ENCODE measurements at places on chromosomes 1 and 21. TPM values are rescaled to one million over a fixed set of nuclear protein-coding genes. Genes with fewer than 3 reads are reported as not detected.
A peak's percentile ranks its signal among the peaks of the same experiment; 100 is the strongest.

Gene GBP5
- not detected for total RNA-seq

GRCh38 chr1:4327142-4327541 is 327.3 kb upstream of the AJAP1 start:
- H3K27me3 ChIP-seq = no peaks in the 10 kb centered on the region
- no peak for DNase-seq
- H3K4me3 ChIP-seq = no peak overlapping the region
- no peaks in the 10 kb centered on the region for H3K4me1 ChIP-seq
- H3K27ac ChIP-seq = no peak overlapping the region
- no peaks in the 10 kb centered on the region for H3K36me3 ChIP-seq

Gene NUP210L
- total RNA-seq = 0.05 TPM

DNA sequence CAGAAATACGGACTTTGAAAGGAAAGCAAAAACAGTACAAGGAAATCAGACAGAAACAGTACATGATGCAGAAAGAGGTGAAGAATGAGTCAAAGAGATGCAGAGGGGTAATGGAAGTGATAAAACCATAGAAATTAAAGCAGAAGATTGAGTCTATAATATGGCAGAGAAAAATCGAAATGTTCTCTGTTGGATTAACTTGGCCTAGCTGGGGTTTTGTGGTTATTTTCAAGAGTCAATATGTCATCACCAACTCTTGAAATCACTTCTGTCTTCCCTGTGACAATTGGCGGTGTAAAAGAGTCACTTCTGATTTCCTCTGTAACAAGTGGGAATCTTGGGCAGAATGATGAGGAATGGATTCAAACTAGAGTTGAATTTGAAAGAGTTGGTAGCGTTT is 7.4 kb downstream of the YTHDF2 start:
- H3K27me3 ChIP-seq = no peaks in the 10 kb centered on the region
- peaks cover 65% of the 10 kb centered on the region for H3K4me1 ChIP-seq
- peak overlapping the region; percentile 54 for H3K4me3 ChIP-seq
- peaks cover 40% of the 10 kb centered on the region for H3K36me3 ChIP-seq

GRCh38 chr1:27763358-27763757 is 9.7 kb upstream of the STX12 start:
- no peaks in the 10 kb centered on the region for H3K36me3 ChIP-seq
- no peak overlapping the region for H3K4me3 ChIP-seq
- H3K27me3 ChIP-seq = no peaks in the 10 kb centered on the region
- no peaks in the 10 kb centered on the region for H3K4me1 ChIP-seq
- no peak for DNase-seq

- H3K4me3 ChIP-seq = no peak overlapping the region
- H3K36me3 ChIP-seq = peaks cover under 1% of the 10 kb centered on the region
- H3K27ac ChIP-seq = peak overlapping the region; percentile 7
- H3K27me3 ChIP-seq = no peaks in the 10 kb centered on the region
- DNase-seq = no peak
Observed at GRCh38 chr21:35414507-35415139, 365.5 kb upstream of the RUNX1 start.

Gene DNALI1
- total RNA-seq = 28.6 TPM

Gene POU3F1
- 12.1 TPM for total RNA-seq

GRCh38 chr1:199279067-199279466 is 640.2 kb downstream of the PTPRC start:
- no peaks in the 10 kb centered on the region for H3K36me3 ChIP-seq
- DNase-seq = no peak
- H3K27me3 ChIP-seq = no peaks in the 10 kb centered on the region
- no peak overlapping the region for H3K4me3 ChIP-seq
- no peaks in the 10 kb centered on the region for H3K4me1 ChIP-seq

DNA sequence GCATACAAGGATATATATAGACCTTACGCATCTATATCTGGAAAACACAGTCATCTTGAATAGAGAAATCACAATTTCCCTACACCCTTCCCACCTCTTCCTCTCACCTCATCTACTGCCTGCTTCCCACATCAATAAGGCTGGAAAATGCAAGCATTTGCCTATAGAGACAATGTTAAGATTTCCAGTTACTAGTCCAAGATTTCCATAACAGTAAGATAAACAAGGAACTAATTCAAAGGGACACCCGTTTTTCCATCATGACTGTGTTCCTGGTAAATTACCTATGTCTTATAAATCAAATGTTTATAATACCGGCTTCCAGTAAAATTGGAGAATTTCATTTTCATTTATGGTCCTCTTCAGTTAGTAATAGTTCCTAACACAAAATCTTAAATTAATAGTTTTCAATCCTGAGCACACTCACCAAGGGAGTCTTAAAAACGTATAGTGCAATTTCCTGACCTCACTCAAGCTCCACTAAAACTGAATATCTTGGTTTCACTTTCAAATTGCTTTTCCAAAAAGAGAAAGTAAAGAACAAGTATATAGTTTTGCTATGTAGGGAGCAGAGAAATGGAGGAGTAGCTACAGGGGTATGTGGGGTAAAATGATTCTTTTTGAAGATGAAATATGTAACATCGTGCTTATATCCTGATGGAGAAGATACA is 398.7 kb downstream of the PLPP3 start:
- H3K4me1 ChIP-seq = peaks cover 4% of the 10 kb centered on the region
- no peaks in the 10 kb centered on the region for H3K36me3 ChIP-seq
- H3K4me3 ChIP-seq = no peak overlapping the region
- H3K27me3 ChIP-seq = no peaks in the 10 kb centered on the region
- DNase-seq = no peak

DNA sequence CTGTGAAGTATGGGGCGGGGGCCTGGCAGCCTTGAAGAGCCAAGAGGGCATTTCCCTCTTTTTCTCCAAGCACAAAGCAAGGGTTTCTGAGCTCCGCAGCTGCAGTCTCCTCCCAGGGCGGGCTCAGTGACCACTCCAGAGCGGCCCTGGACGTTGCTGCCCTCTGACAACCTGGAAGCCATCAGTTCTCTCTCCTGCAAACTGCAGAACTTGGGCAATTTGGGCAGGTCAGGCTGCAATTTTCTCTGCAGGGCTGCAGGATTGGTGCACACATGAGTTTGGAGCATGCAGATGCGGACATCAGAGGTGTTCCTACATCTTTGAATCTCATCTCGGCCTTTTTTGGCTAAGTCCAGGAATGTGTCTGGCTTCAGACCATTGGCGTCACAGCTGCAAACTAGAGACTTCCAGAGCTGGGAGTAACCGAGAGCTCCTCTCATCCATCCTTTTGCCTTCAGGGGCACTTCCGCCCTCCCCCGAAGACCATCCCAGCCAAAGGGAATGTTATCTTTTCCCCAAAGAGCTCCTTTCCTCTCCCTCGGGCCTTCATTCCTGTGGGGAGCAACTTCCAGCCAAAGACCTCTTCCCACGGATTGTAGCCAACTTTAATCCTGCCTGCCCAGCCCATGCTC is 139.6 kb upstream of the WNT4 start:
- H3K4me1 ChIP-seq = no peaks in the 10 kb centered on the region
- DNase-seq = no peak
- H3K27ac ChIP-seq = no peak overlapping the region
- peaks cover 11% of the 10 kb centered on the region for H3K27me3 ChIP-seq

Gene KRTAP10-12
- total RNA-seq = not detected

GRCh38 chr1:117740496-117740895 is 134.6 kb downstream of the TENT5C start:
- no peak for DNase-seq
- no peak overlapping the region for H3K27ac ChIP-seq
- H3K27me3 ChIP-seq = no peaks in the 10 kb centered on the region

GRCh38 chr1:206960676-206961386 is 9.4 kb downstream of the FCAMR start:
- H3K27me3 ChIP-seq = no peaks in the 10 kb centered on the region
- no peak overlapping the region for H3K27ac ChIP-seq
- peaks cover 13% of the 10 kb centered on the region for H3K4me1 ChIP-seq
- no peak overlapping the region for H3K4me3 ChIP-seq
- no peaks in the 10 kb centered on the region for H3K36me3 ChIP-seq
- no peak for DNase-seq

Gene CDC42BPA
- total RNA-seq = 38.0 TPM

Gene CFAP141
- total RNA-seq = not detected

Gene NCF2
- total RNA-seq = not detected

Gene CALML6
- total RNA-seq = 0.57 TPM

DNA sequence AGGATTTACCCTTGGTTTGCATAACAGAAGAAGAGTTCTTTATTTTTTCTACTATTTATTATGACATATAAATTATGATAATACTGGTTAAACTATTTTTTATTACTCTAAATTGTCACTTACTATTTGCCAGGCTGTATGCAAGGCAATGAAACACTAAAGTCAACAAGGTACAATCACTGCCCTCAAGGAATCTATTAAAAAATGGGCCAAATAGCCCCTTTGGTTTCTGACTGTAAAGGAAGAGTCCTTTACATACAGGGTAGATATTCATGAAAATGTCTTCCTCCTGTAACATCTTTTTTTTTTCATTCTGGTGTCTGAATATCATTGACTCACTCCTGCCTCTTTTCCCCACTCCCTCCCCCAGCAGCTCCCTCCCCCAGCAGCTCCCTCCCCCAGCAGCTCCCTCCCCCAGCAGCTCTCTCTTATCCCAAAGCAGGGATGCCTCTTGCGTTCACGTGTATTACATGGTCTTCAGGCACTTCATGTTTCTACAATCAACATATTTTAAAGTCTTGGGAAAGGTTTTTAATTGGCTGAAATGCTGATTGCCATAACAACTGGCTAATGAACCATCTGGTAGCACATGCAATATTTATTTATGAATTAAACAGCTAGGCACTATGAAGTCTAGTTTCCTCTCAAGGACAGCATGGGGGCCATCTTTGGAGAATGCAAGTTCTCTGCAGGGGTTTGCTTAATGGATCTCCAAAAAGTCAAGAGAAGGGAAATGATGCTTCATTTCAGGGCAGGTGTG is 400.4 kb upstream of the PLXNA2 start:
- H3K27me3 ChIP-seq = peaks cover 15% of the 10 kb centered on the region
- H3K4me1 ChIP-seq = peaks cover 3% of the 10 kb centered on the region
- no peaks in the 10 kb centered on the region for H3K36me3 ChIP-seq
- peak overlapping the region; percentile 79 for H3K27ac ChIP-seq
- H3K4me3 ChIP-seq = no peak overlapping the region
- no peak for DNase-seq

Gene ZMYND12
- 0.68 TPM for total RNA-seq

Gene CYP2J2
- total RNA-seq = 1.3 TPM

Gene BCL2L15
- total RNA-seq = 0.84 TPM

- peaks cover 1% of the 10 kb centered on the region for H3K4me1 ChIP-seq
- no peaks in the 10 kb centered on the region for H3K36me3 ChIP-seq
- H3K27ac ChIP-seq = no peak overlapping the region
- no peaks in the 10 kb centered on the region for H3K27me3 ChIP-seq
- no peak overlapping the region for H3K4me3 ChIP-seq
Observed at GRCh38 chr1:41509270-41509671, 24.8 kb upstream of the EDN2 start.

DNA sequence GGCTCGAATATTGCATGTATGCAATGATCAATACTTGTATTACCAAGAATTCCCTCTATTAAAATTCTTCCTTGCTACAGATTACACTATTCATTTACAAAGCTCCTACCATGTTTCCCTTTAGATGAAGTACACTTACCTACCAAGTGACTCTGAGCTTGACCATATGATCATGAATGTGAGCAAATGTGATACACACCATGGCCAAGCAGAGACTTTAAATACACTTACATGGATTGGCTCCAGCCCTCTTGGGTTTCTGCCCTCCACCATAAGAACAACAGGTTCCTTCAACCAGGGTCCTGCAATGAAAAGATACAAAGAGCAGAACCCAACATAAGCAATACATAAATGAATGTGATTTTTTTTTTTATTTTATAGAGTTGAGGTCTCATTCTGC is 30.0 kb downstream of the LRRC52 start:
- no peak overlapping the region for H3K27ac ChIP-seq
- no peaks in the 10 kb centered on the region for H3K4me1 ChIP-seq
- no peaks in the 10 kb centered on the region for H3K36me3 ChIP-seq
- H3K27me3 ChIP-seq = peaks cover 10% of the 10 kb centered on the region
- DNase-seq = no peak

Gene USP48
- 66.0 TPM for total RNA-seq

DNA sequence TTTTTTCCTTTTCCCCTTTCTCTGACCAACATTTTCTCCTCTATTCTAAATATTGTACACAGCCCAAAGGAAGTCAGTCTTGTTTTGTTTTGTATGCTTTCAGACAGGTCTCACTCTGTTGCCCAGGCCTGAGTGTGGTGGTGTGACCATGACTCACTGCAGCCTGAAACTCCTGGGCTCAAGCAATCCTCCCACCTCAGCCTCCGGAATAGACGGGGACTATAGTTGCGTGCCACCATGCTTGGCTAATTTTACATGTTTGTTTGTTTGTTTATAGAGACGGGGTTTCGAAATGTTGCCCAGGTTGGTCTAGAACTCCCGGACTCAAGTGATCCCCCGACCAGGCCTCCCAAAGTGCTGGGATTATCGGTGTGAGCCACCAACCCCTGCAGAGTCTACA is 72.8 kb downstream of the NRIP1 start:
- no peak for DNase-seq
- H3K27me3 ChIP-seq = no peaks in the 10 kb centered on the region
- peak overlapping the region; percentile 16 for H3K27ac ChIP-seq
- peaks cover 33% of the 10 kb centered on the region for H3K4me1 ChIP-seq
- peaks cover 24% of the 10 kb centered on the region for H3K36me3 ChIP-seq
- H3K4me3 ChIP-seq = no peak overlapping the region

GRCh38 chr1:71422221-71422620 is 341.4 kb upstream of the ZRANB2 start:
- no peak for DNase-seq
- H3K27me3 ChIP-seq = no peaks in the 10 kb centered on the region
- no peaks in the 10 kb centered on the region for H3K4me1 ChIP-seq

- H3K27ac ChIP-seq = no peak overlapping the region
- H3K4me1 ChIP-seq = peaks cover 32% of the 10 kb centered on the region
- no peak for DNase-seq
- no peak overlapping the region for H3K4me3 ChIP-seq
- peaks cover 3% of the 10 kb centered on the region for H3K27me3 ChIP-seq
Observed at GRCh38 chr21:42208036-42208435, 10.9 kb upstream of the ABCG1 start.

DNA sequence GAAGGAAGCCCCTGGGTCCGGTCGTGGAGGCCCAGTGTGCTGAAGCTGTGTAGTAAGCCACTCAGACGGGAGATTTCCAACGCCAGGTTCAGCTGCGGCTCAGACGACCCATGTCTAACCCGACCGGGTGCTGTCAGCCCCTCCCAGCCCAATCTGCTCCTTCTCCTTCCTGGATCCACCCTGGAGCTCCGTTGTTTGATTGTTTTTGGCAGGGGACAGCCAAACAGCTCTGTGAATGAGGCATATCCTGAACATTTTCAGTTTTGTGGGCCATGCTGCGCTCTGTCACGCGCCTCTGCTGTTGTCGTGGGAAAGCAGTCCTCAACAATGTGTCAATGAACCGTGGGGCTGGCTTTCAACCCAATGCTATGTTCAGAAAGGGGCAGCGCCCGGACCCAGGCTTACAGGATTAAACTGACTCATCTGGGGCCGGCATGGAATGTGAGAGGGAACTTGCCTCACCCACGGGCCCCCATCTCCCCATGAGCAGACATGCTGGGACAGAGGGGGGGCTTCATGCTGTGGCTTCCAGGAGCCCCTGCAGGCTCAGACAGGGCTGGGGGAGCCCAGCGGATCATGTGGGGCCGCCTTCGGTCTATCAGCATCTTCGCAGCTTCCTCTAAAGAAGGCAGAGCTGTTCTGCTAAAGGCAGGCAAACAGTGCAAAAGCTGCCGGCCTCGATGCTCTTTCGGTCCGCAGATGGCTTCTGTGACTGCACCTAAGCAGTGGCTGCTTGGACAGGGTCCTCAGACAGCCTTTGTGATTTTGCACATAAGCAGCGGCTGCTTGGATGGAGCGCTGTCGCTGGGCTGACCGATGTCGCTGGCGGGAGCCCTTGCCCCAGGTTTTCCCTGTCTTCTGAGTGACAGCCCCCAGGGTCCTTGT is 101.7 kb downstream of the RIPK4 start:
- peaks cover 23% of the 10 kb centered on the region for H3K4me1 ChIP-seq
- H3K36me3 ChIP-seq = no peaks in the 10 kb centered on the region
- H3K27ac ChIP-seq = no peak overlapping the region

Gene SHISA4
- 10.8 TPM for total RNA-seq

All from neural crest cell (in vitro differentiated cells).